ENCODE measurements at places on chromosomes 16 and 17.

DNA sequence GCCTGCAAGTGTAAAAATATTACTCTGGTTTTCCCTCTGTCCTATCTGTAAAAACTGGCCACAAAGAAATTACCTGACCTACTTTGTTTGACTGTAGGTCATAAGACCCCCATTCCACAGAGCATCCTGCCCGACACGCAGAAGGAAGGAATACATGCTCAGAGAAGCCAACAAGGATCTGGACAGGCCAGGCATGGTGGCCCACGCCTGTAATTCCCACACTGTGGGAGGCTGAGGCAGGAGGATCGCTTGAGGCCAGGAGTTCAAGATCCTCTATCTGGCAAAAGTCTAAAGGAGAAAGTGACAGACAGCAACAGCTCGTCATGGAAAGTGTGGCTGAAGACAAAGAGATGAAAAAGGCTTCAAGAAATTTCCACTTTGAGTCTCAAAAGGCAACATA is 78.2 kb upstream of the RNU2-1 start:
- no peak for DNase-seq

- DNase-seq = no peak
These were observed 92.9 kb downstream of the SMG6 start for GRCh38 chr17:2210726-2211125.

DNA sequence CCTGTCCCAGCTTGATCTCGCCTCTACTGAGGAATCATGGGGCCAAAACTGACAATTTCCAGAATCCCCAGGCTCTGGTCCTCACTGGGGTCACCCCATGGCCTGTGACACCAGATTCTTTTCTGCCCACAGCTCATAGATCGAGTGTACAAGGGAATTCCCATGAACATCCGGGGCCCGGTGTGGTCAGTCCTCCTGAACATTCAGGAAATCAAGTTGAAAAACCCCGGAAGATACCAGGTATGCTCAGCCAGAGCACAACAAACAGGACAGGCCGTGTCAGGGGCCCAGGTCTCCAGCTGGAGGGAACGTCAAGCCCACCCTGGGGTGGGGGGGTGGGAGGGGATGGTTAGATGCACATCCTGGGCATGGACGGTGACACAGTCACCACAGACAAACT is 17.5 kb downstream of the USP6 start:
- no peak for DNase-seq

- DNase-seq = no peak
These were observed 4.6 kb downstream of the PRSS8 start for GRCh38 chr16:31130899-31131298.

DNA sequence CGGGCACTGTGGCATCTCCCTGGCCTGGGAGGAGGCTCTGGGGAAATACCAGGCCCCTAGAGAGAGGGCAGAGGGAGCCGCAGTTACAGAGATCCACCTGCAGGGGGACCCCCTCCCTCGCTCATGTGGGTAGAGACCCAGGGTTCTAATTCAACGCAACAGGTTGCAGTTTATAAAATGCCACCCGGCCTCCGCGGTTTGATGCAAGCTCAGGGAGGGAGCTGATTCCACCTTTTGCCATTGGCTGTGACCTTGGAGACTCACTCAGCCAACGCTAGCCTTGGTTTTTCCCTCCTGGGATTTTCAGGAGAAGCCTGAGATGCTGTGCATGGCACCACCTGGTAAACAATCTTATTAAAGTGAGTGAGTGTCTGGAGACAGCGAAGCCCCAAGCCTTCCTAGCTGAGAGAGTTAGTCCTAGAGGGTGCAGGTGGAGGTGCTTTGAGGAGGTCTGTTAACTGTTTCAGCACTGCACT is 12.1 kb downstream of the TTLL6 start:
- DNase-seq = peak; percentile 67

GRCh38 chr17:73007407-73007806 is 85.1 kb downstream of the SLC39A11 start:
- no peak for DNase-seq

- DNase-seq = peak; percentile 25
These were observed 11.1 kb downstream of the SCN4A start for GRCh38 chr17:63961355-63962212.

DNA sequence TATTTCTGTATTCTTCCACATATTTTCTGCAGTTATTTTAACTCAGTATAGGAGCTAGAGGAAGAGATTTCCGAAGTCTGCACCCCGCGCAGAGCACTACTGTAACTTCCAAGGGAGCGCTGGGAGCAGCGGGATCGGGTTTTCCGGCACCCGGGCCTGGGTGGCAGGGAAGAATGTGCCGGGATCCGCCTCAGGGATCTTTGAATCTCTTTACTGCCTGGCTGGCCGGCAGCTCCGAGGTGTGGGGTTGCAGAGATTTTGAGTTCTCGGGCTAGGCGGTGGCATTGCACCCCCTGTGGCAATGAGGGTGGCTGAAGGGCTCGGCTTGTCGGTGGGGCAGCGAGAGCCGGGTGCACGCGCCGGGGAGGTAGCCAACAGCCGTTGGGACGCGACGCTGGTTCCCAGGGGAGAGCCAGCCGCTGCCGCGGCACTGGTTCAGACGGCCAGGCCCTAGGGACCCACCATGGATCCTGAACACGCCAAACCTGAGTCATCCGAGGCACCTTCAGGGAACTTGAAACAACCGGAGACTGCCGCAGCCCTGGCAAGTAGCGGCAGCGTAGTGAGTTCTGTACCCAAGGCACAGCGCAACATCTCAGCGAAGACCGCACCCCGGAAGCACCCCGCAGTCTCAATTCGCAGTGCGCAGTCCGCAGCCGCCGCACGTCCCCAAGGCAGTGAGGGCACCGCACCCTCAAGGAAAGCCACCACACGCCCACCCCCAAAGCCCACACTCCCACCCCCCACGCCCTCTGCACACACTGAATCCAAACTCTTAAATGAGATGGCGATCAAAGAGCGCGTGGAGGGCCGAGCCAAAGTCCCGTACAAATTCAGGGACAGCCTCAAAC is at the start of gene CMTM1:
TSS of gene CMTM1 (plus strand) at position 389 of the 851 bp plus-strand sequence. CDS start at position 464, 75 bp downstream.
- DNase-seq = no peak

- no peak for DNase-seq
These were observed 347.6 kb downstream of the WWOX start for GRCh38 chr16:78446992-78447563.

GRCh38 chr16:31880322-31880979 is 6.8 kb downstream of the ZNF267 start:
- no peak for DNase-seq

DNA sequence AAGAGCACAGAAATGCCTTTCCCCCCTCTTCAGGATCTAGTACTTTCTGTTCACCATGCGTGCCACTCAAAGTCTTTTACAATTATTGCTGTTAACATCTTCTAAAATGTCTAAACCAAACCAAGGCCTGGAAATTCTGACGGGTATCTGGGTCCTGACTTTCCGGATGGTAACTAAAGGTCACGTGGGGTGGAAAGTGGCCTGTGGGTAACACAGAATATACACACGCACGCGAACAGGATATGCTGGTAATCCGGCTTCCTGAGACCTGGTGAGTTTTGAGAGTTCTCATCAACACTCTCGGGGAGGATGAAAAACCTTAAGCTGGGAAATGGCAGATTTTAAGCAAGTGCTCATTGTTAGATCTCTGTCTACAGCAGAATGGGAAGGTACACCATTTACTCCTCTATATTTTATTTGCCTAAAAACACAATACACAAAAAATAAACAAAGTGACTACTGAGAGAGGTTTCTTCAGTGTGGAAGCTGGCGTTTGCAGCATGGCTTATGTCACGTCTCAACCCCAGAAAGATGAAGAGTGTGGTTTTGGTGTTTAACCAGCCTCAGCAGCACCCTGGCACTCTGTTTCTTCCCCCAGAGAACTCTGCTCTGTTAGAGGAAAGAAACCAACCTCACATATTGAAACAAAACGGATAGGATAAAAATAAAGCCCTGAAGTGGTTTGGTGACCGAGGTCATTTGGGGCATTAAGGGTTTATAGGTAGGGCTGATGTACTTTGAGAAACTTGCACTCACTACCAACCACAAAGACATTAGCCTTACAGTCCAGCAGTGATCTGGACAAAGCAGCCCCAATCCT is 37.3 kb downstream of the SMG6 start:
- no peak for DNase-seq

DNA sequence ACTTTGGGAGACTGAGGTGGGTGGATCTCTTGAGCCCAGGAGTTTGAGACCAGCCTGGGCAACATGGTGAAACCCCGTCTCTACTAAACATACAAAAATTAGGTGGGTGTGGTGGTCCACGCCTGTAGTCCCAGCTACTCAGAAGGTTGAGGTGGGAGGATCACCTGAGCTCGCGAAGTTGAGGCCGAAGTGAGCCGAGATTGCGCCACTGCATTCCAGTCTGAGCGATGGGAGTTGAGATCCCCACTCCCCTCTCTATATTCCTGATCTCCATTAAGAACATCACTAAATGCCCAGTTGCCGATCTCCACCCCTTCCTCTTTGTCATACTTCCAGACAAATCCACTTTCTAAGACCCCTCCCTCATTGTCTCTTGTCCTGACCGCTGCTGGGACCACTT is 24.3 kb upstream of the ZNF652 start:
- no peak for DNase-seq
